GM18507 (cell line): ENCODE measurements at places on chromosomes 7 and 10.

DNA sequence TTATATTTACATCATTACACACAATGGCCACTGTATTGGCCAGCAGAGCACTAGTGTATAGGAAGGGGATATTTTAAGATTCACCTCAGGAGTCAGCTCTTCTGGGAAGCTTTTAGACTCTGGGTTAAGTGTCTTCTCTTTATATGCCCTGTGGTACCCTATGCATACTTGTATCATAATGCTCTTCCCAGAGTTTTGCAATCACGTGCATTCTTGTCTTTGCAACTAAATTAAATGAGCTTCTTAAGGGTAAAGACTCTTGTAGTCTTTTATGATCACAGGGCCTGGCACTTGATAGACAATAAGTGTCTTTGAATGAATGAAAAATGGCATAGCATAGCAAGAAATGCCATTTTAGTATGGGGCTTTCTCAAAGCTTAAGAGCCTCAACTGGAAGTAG lies 35.4 kb upstream of the ARMS2 start:
- DNase-seq, result no peak

- no peak for DNase-seq
Measured at GRCh38 chr7:144439717-144440205, 36.3 kb upstream of the NOBOX start.

- DNase-seq, result no peak
Measured at GRCh38 chr10:55374917-55375316, 573.9 kb upstream of the PCDH15 start.

DNA sequence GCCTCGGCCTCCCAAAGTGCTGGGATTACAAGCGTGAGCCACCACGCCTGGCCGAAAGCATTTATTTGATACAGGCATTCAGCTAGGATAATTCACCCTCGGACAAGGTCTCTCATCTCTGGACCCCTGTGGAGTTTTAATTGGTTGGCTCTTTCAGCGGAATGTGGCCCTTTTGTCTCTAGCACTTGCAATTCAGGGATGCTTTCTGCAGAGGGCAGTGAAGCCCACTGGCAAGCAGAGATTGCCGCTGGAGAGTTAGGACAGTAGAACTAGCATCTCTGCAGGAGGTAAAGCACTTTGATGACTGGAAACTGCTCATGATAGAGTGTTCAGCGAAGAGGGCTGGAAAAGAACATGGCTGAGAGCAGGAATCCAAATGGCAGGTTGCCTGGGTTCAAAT lies 62.0 kb downstream of the SUFU start:
- no peak for DNase-seq

- DNase-seq, result no peak
Measured at GRCh38 chr7:45606050-45606449, 31.9 kb downstream of the ADCY1 start.

GRCh38 chr10:72083790-72084459 lies 4.4 kb downstream of the SPOCK2 start:
- no peak for DNase-seq

DNA sequence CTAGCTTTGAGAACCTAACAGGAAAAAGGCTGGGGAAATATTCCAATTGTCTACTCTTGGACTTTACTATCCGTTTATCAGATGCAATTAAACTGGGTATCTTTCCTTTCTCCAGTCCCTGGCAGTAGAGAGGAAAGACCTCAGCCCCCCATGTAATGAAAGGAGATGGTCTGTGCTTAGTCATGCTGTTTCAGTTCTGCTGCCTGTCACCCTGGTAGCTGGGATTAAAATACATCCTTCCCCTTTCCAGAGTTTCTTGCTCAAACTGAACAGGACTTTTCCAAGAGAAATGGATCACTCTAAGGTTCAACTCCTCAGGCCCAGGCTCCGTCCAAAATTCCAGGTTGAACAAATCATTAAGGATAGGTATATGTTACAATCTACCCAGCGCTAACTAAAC lies 202.9 kb downstream of the PTEN start:
- DNase-seq, result no peak

- DNase-seq, result no peak
Measured at GRCh38 chr7:55109404-55110167, 90.8 kb downstream of the EGFR start.

DNA sequence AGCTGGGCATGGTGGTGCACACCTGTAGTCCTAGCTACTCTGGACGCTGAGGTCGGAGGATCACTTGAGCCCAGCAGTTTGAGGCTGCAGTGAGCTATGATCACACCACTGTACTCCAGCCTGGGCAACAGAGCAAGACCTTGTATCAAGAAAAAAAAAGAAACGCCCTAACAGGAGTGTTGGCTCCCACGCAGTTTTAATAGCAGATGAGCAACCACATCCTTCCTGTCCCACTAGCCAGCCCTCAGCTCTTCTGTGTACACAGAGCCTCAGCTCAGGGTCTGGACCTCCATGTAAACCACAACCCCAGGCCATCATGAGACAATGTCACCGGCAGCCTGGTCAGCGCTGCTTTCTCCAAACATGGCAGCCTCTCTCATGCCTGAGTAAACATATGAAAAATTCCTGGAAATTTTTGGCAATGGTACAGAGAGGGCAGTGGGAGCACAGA lies 108.2 kb downstream of the PIP4K2A start:
- no peak for DNase-seq
